ENCODE measurements at places on chromosomes 2 and 18. TPM values are rescaled to one million over a fixed set of nuclear protein-coding genes. Genes with fewer than 3 reads are reported as not detected.

The PROKR1 gene
- total RNA-seq, result 2.8 TPM

The FN1 gene
- total RNA-seq, result 50.4 TPM

The CHAC2 gene
- total RNA-seq, result 12.1 TPM

The MOGAT1 gene
- total RNA-seq, result not detected

The ST8SIA5 gene
- 0.52 TPM for total RNA-seq

The HOXD9 gene
- 0.10 TPM for total RNA-seq

The C2orf69 gene
- 21.6 TPM for total RNA-seq

The CRYGC gene
- not detected for total RNA-seq

The MC4R gene
- total RNA-seq, result 0.03 TPM

The POMC gene
- total RNA-seq, result 4.4 TPM

The IL1R1 gene
- 0.04 TPM for total RNA-seq

The MAL gene
- 0.80 TPM for total RNA-seq
